ENCODE measurements at places on chromosomes 16 and 17.
A peak's percentile ranks its signal among the peaks of the same experiment; 100 is the strongest.

GRCh38 chr17:55212880-55213279 lies 51.9 kb upstream of the HLF start:
- no peak for DNase-seq

DNA sequence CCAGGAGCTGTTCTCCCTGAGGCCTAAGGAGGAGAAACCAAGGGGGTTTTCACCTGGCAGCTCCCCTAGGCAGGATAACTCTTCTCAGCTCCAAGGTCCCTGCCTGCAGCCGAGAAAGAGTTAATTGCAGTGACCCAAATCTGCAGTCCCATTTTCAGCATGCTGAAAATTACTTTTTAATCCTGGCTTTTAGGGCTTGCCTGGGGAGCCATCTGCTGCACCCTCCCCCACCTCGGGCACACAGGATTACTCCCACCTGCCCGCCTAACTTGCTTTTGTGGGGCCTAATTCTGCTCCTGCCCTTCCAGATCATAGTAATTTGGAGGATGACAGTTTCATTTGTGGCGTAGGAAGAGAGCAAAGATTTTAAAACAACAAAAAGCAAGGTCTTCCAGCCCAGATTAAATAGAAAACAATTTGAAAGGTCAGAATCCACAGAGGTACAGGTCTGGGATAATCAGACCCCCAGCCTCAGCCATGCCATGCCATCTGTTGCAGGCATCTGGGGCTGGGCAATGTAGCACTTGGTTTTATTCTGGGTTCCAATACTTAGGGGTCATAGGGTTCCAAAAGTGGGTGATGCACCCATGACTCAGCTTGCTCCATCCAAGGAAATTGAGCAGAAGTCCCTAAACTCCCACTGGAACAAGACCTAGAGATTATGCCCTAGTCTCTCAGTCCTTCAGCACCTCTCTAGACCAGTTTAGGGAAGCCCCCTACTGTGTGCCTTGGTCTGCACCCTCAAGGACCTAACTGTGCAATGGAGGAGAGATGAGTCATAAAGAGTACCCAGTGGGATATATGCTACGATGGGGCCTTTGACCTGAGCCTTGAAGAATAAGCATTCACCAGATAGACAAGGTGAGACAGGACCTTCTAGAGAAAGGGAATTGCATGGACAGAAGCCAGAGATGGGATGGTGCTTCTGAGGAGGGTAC lies 64.5 kb upstream of the NLK start:
- DNase-seq = no peak

DNA sequence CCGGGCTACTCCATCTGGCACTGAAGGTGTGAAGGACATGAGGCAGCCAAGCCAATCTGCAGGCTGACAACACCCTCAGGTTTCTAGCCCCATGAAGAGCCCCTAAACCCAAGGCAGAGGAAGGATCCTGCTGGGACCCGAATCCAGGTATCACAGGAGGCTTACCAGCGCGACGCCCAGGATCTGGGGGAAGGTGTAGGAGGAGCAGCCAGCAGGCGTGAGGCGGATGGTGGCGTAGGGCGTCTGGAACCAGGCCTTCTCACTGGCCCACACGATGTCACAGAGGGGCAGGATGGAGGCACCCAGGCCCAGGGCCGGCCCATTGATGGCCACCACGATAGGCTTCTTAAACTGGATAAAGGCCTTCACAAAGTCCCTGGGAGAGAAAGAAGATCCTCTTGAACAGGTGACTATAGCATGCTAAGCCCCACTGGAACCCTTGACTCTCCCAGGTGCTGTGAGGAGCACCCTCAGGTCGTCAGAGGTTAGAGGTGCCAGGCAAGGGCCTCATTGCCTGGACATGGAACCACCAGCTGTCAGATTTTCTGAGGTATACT lies 71.7 kb downstream of the DYNLRB2 start:
- DNase-seq = no peak

GRCh38 chr16:77402672-77403071 lies 32.2 kb downstream of the ADAMTS18 start:
- DNase-seq = no peak

GRCh38 chr16:90023078-90023447 lies 3.8 kb upstream of the DBNDD1 start:
- DNase-seq = no peak

DNA sequence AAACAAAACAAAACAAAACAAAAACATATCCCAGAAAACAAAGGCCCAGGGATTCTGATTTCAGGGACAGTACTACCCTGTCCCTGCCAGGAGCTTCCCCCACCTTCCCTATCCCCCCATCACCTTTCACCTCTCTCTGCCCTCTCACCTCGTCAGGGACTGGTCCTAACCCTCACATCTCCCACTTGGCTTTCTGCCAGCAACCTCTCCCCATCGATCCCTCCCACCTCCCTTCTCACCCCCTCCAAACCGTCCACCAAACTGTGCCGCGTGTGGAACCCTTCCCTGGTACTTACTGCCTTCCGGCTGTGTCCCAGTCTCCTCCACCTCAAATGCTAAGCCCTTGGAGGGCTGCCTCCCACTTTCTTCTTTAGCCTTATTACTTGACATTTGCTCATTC lies 36.4 kb downstream of the TMEM186 start:
- no peak for DNase-seq

DNA sequence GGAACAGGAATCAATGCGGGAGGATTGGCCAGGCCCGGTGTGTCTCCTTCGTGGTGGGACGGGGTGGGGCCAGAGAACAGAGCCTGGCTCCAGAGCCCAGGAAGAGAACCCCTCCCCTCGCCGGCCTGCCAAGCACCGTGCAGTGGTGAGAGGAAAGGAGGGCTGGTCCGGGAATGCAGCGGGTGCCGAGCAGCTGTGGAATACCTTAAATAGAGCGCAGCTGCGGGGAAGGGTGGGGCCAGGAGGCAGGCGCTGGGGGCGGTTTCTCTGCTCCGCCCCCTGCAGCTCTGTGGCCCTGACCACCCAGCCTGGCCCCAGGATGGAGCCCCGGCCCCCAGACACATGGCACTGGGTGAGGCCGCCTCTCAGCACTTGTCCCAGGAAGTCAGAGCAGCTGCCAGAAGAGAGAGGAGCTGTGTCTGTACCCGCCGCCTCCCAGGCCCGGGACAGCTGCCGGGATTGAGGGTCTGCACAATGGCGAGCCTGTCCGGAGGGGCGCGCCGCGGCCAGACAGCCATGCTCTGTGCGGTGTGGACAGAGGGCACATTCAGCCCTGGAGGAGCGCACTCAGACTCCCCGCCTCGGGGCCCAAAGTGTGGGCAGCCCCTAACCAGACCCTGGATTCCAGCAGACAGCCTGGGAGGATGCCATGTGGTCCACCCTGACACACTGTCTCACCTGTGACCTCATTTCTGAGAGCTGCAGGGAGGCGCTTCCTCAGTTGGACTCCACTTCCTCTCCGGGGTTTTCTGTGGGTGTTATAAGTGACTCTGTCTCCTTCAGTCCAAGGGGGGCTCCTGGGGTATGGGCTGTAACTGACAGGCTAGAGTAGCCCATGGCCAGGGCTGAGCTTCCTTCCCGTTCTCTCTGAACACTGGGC lies 268.8 kb downstream of the SEC14L1 start:
- peak; percentile 77 for DNase-seq

- DNase-seq = no peak
These were observed 85.3 kb downstream of the HAPSTR1 start for GRCh38 chr16:9176547-9177418.

GRCh38 chr17:65088621-65089360 lies 32.3 kb upstream of the GNA13 start:
- DNase-seq = no peak

- DNase-seq = no peak
These were observed 14.1 kb downstream of the DHRS7B start for GRCh38 chr17:21140911-21141310.

DNA sequence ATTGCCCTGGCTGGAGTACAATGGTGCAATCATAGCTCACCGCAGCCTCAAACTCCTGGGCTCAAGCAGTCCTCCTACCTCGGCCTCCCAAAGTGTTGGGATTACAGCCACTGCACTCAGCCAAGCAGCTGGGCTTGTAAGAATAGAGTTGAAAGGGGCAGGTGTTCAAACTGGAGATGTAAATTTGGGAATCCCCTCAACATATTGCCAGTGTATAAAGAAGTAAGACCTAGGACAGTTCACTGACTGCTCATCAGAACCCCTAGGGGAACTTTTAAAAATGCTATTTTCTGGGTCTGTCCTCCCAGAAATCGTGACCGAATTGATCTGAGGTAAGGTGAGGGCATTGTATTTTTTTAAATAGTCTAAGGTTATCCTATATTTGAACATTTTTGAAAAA lies 8.9 kb upstream of the DNAJA2 start:
- DNase-seq = no peak

- DNase-seq = peak; percentile 72
These were observed 8.0 kb downstream of the FLYWCH1 start for GRCh38 chr16:2919511-2920255.

DNA sequence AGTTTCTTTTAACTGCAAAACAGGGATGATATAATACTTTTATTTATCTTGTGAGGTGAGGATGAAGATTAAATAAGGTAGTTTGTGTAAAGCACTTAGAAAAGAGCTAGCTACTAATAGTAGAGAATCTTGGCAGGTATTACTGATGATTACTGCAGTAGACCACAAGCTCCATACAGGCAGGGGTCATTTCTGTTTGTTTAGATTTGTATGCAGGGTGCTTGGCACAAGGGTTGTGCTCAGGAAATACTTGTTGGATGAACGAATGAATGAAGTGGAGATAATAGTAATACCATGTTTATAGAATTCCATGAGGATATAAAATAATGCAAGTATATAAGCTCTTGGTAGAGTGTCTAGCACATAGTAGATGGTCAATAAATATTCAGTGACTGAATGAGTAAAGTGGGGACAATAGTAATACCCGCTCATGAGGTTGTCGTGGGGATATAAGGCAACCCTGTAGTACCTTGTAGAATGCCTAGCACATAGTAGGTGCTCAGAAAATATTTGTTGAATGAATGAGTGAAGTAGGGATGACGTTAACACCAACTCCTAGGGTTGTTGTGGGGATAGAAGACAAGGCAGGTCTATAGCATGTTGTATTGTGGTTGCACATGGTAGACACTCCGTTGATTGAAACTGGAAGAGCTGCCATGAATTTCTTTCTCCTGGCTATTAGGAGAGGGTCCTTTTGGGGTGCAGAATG lies 83.0 kb downstream of the ABCC1 start:
- peak; percentile 39 for DNase-seq

- DNase-seq = no peak
These were observed 9.2 kb downstream of the CA5A start for GRCh38 chr16:87927195-87927562.

GRCh38 chr16:10959161-10959560 lies 14.8 kb downstream of the CLEC16A start:
- DNase-seq = no peak

- DNase-seq = no peak
These were observed 38.7 kb downstream of the TIMM22 start for GRCh38 chr17:1035546-1036170.

DNA sequence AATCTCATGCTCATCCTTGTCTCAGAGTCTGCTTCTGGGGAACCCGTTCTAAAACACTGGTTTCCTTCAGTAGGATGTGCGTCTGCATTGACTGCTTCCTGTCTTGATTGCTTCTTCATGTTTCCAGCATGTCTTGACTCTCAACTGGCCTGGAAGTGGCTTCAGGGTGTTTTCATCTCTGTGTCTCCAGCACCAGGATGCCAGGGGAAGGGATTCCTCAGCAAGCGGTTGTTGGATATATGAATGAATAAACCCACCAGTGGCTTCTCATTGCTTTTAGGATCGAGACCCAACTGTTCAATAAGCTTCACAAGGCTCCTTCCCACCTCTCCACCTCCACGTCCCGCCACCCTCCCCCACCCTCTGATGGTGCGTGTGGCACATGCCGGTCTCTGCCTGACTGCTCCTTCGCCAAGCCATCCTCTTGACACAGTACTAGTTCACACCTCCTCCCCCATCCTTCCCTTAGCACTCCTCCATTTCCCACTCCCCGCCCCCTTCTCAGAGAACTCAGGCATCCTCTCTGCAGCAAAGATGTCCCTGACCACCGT lies 14.1 kb upstream of the TNS4 start:
- no peak for DNase-seq

GRCh38 chr17:35256629-35257028 lies 13.8 kb downstream of the SLFN5 start:
- no peak for DNase-seq

DNA sequence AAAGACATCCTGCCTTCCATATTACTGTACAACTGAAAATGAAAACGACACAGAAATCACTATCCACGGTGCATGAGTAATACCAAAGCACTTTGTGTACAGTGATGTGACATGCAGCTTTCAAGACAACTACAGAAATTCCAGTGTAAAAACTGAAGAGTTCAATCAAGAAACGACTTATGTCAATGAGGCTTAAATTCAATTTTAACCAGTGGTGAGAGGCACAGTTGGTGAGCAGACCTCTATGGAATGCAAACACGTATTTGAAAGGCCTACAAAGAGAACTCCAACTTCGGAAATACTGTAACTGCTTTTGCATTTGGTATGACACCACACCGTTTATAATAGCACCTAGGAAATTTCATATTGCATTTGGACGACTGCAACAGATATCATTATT lies 87.6 kb downstream of the USP31 start:
- DNase-seq = peak; percentile 42

DNA sequence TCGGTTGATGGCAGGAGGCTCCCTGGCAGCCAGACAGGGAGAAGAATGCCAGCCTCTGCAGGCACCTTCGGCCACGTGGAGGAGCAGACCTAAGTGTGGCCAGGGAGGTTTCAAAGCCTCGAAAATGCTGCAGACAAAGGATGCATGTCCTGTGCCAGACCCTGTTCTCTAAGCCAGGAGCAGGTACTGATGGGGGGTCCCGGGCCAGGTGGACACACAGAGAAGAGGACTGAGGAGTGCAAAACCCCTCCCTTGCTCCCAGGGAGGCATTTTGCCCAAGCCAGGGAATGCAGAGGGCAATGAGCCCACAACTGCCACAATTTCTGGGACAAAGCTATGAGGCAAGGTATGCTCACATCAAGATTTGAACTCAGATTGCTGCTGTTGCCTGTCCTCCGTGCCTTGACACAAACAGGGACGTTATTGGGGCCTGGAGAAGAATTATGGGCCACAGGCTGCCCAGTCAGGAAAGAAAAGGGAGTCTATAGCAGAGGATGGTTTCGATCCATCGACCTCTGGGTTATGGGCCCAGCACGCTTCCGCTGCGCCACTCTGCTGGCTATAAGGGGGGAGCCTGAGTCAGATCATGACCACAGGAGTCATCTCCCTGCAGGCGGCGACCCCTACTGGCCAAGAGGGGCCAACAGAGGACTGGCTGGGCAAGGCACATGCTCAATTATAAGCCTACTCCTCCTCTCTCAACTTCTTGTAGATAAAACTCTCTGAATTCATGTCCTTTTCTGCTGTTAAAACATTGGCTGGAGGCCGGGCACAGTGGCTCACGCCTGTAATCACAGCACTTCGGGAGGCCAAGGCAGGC lies 25.1 kb upstream of the FOXK2 start:
- peak; percentile 91 for DNase-seq

Measured in astrocyte of the spinal cord (primary cell).